BJ (cell line): ENCODE measurements at places on chromosomes 3 and 15.

- DNase-seq: no peak
These were observed 48.0 kb upstream of the LDHAL6B start for GRCh38 chr15:59158701-59159034.

- DNase-seq: no peak
These were observed 33.8 kb upstream of the EPHB1 start for GRCh38 chr3:134761213-134761612.

DNA sequence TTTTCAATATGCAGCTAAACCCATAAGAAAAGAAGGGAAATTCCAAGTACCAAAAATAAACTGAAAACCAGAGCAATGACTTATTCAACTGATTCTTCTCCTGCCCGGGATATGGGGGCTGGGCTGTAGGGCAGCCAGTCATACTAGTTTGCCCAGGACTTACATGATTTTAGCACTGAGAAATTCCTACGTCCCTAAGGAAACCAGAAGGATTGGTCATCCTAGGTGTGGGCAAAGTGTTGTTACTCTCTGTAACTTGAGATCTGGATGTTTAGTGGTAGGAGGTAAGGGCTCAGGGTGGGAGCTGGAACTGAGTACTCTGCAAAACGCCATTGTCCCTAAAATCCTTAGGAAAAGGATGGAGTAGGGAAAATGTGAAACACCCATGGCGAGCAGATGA, 1.2 kb upstream of the DAZL start:
- no peak for DNase-seq

GRCh38 chr15:72836676-72837330, 53.2 kb upstream of the ADPGK start:
- DNase-seq: no peak

DNA sequence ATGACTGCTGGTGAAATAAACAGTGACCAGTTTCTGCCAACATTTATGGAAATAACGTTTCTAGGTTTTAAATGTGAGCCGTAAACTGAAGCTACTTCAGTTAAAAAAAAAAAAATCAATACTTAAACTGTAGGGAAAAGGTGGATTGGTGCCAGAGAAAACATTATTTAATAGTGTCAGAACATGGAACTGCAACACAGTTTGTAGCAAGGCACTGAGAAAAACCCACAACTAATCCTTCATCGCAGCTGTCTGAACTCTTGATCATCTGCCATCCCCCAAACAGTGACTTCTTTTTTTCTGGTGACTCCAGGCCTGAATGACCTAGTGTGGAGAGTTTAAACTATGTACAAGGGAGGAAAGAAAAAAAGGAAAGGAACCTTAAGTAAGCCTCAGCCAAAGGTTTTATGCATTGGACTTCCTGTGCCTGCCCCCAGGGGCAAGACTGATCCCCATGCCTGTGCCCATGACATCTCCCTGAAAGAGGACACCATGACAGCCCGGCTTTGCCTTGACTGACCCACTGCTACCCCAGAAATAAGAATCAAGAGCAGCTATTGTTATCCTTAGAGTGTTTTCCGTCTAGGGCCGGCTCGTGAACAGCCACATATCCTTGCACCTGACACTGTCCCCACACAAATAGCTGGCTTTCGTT, 33.1 kb downstream of the CRTAP start:
- no peak for DNase-seq

DNA sequence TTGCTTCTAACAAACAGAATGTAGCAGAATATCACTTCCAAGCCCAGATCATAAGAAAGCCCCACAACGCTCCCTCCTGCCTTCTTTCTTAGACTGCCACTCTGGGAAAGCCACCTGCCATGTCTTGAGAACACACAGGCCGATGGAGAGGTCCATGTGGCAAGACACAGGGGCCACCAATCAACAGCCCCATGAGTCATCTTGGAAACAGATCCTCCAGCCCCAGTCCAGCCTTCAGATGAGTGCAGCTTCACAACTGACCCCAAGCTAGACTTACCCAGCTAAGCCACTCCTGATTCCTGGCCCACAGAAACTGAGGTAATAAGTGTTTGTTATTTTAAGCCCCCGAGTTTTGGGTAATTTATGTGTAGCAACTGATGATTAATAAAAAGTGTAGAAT, 39.7 kb downstream of the PTH1R start:
- no peak for DNase-seq

GRCh38 chr15:41993472-41994170, 21.3 kb upstream of the EHD4 start:
- DNase-seq: no peak

GRCh38 chr3:107525644-107526305, 3.0 kb downstream of the BBX start:
- no peak for DNase-seq

DNA sequence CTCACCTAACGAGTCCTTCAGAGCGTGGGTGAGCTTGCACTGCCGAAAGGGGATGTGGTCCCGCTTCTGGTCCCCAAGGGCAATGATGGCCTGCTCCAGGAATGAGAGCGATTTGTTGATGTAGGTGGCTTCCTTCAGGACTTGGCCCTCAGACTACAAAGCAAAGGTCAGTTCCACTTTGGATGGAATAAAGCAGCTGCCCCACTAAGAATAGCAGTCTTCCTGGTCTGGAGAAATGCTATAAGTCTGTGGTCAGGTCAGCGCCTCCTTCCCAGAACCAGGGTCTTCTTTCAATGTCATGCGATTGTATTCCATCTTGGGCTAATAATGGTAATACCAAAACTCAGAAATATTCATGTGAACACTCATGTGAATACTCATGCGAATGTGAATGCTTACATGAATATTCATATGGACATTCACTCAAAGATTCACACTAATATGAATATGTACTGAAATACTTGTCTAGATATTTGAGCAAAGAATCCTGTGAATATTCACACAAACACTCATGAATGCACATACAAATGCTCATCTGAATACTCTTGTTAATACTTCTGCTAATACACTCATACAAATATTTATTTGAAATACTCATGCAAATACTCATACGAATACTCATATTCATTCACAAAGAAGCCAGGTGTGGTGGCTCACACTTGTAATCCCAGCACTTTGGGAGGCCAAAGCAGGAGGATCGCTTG, 16.7 kb downstream of the KIF9 start:
- DNase-seq: no peak
